HCEC 1CT (cell line): ENCODE measurements at places on chromosomes 3 and 15.

- DNase-seq, result no peak
Observed at GRCh38 chr3:50160561-50160983, 5.4 kb downstream of the SEMA3F start.

GRCh38 chr3:187669675-187670504, at the start of gene SST:
Gene SST, minus strand, starts transcription at chr3:187670394. Its CDS starts 103 bp downstream, at chr3:187670291.
- peak; percentile 9 for DNase-seq

- DNase-seq, result no peak
Observed at GRCh38 chr15:81166636-81167305, 29.9 kb upstream of the IL16 start.

DNA sequence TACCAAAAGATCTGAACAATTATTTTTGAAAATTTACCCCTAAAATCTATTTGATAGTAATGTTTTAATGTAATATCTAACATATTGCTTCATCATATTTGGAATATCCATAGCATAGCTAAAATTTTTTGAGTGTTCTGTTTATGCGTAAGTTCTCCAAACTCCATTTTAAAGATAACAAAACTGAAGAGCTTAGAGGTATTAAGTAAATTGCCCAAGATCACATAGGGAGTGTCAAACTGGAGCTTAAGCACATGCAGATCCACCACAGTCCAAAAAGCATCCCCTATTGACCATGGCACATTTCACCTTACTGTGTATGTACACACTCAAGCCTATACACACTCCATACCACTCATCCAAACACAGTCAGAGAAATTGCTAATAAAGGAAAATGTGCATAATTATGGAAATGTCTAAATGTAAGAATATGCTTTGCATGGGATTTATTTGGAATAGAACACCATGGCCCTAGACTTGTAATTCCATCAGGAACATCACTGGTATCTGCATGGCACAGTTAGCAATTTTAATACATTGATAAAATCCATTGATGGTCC, 85.2 kb upstream of the TGFBR2 start:
- DNase-seq, result no peak

DNA sequence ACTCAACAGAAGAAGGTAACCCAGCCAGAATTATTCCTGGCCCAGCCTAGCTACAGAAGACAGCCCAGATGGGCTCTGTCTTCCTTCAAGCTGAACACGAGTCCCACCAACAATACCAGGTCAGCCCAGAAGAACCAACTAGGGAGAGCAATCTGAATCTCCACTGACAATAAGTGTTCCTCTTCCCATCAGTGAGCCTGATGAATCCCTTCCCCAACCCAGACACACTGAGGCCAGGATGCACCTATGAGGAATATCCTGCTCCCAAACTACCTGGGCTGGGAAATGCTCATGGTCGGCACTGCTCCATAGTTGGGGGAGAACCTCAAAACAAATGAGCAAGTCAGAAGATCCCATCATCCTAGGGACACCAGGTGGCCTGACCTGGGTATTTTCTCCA, 351.1 kb downstream of the OCA2 start:
- DNase-seq, result no peak
